ENCODE measurements at places on chromosomes 7 and 10.

GRCh38 chr10:34275626-34276130 lies 539.4 kb downstream of the PARD3 start:
- no peak for DNase-seq

DNA sequence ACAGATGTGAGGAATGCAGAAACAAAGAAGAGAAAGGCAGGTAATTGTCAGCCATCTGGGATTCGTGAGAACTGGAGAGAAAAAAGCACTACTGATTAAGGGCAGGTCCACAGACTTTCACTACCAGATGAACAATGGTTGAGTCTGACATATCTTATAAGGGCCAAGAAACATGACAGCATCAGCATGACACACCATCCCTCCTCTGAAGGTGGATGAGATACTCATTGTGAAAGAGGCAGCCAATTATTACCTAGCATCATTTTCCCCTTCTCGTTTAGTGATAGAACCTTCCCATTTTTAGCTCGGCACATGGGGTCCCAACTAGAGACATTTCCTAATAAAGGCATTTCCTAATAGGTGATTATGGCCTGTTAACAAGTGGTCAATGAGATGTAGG lies 19.2 kb upstream of the MET start:
- DNase-seq: no peak

DNA sequence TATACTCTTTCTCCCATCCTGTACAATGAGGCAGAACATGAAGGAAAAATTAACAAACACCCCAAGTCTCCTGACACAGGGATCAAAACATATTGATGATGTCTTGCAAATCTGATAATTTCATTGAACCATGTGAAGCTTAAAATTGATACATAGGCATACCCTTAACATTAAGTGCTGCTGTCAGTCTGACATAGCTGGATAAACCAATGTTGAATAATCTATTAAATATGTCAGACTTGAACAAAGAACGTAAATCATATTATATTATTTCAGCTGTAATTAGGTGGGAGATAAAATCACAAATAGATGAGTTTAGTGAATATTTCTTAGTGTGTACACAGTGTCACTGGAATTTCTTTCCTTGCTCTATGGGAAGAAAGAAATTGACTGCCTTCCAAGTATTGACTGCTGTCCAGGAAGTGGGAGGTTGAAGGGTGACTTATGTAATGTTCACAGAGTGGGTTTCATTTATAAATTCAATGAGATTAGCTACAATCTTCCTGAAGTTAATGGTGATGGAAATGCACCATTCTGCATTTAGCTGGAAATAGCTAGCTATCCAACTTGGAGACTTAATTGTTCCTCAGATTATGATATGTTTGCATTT lies 170.8 kb downstream of the AUTS2 start:
- no peak for DNase-seq

GRCh38 chr7:81150951-81151361 lies 232.1 kb upstream of the SEMA3C start:
- DNase-seq: no peak

DNA sequence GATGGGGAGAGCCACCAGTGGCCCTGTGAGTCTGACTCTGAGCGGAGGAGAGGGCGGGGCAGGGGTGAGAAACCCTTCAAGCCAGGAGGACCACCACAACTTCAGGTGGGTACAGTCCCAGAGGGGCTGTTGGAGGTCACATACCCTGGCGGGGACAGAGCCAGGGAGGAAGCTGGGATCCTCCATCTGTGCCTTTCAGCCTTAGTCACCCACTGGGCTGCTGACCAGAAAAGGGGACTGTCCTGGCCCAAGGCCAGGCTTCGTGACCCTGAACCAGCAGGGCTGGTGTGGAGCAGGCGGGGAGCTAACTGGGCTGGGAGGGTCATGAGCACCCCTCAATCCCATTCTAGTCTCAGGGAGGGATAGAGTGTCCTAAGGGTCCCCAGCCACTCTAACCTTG lies 1.5 kb upstream of the CALHM3 start:
- no peak for DNase-seq

- no peak for DNase-seq
Measured at GRCh38 chr10:1362589-1363445, 306.6 kb downstream of the WDR37 start.

DNA sequence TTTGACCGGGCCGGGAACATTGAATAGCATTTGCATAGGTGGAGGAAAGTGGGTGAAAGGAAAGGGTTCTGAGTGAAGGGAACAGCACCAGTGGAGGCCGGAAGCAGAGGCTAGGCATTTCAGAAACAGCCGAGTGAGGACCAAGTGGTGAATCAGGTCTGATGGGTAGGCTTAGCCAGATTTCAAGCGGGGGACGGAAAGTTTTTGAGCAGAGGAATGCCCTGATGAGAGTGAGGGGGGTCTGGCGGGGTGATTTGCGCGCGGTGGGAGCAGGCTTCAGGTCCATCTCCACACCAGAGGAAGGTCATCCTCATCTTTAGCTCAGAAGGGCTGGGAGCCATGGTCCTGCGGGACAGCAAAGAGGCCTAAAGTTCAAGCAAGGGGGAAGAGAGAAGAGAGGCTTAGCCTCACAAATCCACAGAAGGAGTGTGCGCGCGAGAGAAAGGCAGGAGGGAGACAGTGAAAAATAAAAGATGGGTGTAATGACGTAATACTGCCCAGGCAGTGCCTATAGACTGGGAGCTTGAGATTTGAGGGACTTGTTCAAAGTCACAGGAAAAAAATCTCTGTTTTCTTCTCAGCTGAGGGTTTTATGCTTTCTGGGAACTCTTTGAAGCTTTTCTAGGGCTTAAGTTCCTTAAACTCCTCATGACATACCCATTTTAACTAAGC lies 1.0 kb upstream of the DENND2A start:
- no peak for DNase-seq

GRCh38 chr7:66330961-66331360 lies 125.8 kb downstream of the TPST1 start:
- DNase-seq: no peak

DNA sequence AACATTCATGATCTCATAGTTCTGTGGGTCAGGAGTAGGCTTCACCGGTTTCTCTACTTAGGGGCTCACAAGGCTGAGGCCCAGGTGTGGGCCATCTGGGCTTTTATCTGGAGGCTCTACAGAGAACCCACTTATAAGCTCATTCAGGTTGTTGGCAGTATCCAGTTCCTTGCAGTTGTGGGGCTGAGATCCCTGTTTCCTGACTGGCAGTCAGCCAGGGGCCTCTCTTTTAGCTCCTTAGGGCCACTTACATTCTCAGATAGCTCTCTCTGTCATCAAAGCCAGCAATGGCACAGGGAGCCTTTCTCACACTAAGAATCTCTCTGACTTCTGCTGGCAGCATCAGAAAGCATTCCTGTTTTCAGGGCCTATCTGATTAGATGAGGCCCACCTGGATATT lies 18.2 kb upstream of the HECTD2 start:
- no peak for DNase-seq

DNA sequence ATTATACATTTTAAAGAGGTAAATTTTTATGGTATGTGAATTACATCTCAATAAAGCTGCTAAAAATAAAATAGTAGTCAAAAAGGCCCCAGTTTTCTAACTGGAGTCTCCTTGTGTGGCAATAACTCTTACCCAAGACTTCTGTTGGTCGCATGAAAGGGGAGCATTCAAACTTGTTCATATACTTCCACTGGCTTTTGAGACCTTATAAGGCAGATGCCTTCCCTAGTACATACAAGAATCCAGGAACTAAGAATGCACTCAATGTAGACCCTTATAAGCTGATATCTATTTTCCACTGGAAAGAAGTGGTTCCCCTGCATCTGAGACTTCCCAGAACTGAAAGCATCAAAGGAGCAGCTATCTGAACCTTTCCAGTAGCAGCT lies 13.0 kb downstream of the BCAP29 start:
- DNase-seq: no peak

DNA sequence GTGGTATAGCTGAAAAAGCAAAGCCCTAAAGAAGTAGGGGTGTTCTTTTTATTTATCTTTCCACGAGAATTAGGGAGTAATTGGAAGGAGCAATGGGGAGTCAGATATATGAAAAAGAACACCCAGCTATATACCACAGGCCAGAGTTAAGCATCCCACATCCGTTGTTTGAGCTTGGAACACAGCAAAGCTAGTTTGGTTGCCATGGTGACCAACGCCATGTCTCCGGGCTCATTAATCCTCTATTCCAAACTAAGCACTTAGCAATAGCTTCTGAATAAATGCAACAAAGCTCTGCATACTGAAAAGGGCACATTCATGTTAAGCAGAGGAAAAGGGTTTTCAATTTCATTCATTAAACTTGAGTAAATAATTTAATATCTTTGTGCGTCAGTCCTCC lies 23.5 kb downstream of the ASB4 start:
- DNase-seq: no peak

DNA sequence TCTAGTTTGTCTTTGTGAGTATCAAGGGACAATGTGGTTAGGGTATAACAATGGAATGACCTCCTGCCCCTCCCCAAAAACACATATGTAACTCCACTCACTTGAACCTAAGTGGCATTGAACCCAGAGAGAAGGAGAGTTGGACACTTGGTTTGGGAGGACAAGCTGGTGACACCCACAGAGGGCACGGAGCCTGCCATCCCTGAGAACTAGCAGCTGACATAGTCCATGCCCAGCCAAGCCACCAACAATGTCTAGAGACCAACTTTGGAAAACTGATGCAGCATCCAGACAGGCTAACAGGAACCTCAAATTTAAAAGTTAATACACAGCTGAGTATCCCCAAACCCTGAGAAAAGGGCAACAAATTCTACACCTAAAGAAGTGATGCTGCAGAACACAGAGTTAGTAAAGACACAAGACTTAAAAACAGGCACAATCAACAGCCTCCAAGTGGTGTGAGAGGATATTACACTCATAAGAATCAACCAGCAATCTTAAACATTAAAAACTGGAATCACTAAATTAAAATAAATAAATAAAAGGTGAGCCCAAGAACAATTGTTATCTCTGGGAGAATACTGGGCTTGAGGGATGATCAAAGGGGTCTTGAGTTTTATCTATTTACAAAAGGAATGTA lies 27.2 kb downstream of the NUDCD3 start:
- DNase-seq: no peak

DNA sequence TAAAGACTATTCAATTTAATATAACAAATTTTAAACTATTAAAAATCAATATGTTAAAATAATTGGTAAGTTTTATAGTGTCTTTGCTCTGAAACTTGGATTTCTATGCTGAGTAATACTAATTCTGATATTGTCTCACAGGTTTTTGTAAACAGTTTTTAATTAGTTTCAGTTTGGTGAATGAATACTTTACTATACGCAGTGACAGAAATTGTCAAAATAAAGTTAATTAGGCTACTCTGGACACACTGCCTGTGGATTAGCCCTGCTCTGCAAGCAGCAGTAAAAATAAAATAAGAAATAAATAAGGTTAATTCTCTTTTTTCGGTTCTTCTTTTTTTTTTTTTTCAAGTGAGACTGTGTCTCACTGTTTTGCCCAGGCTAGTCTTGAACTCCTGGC lies 105.3 kb downstream of the ANKRD61 start:
- no peak for DNase-seq

DNA sequence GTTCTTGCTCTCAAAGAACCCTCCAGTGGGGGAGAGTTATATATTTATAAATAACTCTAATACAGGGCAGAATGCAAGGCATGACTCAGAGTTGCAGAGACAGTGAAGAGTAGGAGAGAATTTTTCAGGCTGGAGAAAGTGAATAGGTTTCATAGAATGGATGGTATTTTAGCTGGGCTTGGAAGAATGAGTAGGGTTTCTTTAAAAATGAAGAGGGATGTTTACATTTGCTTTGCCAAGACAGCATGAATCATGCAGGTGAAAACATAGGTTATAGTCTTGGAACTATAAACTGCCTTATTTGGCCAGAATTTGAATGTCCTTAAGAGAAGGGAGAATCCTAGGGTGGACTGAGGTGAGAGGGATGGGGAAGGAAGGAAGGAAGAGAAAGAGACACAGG lies 124.8 kb downstream of the CPED1 start:
- DNase-seq: no peak
